WERI-Rb-1 (cell line): ENCODE measurements at places on chromosomes 6 and 20.

- DNase-seq, result no peak
Observed at GRCh38 chr20:37972256-37973058, 60.8 kb downstream of the TTI1 start.

GRCh38 chr20:20435453-20435852 is 67.5 kb downstream of the INSM1 start:
- DNase-seq, result peak; percentile 43

DNA sequence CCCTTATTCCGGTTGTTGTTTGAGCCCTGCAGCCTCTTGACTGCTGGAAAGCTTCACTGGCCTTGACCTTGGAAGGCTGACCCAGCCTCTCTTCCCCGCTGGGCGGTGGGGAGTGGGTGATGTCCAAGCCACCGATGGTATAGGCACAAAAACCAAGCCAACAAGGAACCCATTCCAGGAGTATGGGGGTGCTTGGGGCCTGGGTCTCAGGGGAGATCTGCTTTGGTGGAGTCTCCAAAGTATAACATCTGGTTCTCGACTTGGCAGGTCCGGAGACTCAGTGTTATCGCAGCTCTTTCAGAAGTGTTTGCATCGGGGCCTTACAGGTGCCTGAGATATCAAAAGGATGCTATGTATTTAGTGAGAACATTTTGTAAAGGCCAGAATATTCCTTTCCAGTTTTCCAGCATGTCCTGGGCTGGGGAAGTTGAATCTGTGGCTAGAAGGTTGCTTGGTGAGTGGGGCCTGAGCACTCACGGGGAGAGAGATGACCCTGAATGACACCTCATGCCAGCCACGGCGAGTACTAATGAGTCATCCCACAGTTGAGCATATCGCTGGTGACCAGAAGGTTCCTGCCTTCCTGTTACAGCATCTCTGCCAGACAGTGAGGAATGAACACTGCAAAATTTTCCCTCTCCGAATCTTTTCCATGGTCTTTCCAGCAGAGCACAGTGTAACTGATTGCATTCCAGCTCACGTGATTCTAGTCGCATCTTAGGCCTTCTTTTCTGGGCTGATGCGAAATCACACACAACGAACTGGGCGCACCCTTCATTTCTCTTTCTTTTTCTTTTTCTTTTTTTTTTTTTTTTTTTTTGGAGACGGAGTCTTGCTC is 133.9 kb downstream of the ZDHHC14 start:
- no peak for DNase-seq

DNA sequence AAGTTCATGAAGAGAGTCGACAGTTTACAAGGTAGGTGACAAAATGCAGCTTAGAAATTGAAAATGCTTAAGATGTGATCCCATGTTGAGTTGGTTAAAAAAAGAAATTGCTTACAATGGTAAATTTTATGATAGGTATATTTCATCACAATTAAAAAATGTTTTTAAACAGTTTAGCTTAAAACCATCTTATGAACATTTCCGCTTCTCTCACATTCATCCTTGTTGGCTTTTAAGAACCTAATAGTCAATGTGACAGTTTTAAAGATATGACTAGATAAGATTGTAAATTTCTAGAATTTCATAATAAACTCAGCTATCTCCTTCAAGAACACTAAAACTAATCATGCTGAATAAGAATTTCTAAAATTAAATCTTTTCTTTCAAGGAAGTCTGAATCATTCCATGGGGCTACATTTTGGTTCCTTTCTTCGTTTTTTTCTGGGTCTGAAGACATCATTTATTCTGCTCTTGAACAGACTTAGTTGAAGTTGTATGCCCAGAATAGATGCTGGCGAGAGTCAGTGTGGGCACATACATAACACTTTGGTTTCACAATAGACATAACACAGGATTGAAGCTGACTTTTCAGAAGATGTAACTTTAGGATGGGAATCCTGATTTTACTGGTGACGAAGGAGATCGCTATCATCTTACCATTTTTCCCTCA is 35.9 kb upstream of the LTV1 start:
- DNase-seq, result no peak

GRCh38 chr20:45812157-45813005 is at the start of gene UBE2C:
Gene UBE2C, plus strand, starts transcription at chr20:45812644. Its CDS starts 52 bp downstream, at chr20:45812696.
- DNase-seq, result peak; percentile 98

GRCh38 chr6:154218301-154218700 is 138.3 kb downstream of the IPCEF1 start:
- peak; percentile 14 for DNase-seq

DNA sequence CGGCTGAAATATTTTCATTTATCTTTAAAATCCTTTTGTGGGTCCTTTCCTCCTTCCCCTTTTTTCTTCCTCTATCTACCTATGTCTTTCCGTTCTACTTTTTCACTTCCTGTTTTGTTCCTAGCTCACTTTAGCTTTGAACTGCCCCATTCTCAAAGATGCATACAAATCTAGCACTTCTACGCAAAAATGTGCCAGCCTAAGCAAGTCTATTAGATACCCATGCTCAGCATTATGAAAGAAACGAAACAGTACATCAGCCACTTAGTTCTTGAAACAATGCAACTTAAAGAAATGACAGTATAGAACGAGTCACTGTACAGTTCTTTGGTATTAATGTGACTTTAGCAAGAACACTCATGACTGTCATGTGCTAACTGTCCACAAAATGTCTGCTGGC is 47.3 kb upstream of the MARCKS start:
- no peak for DNase-seq

GRCh38 chr20:43825581-43825980 is 89.1 kb upstream of the TOX2 start:
- no peak for DNase-seq

DNA sequence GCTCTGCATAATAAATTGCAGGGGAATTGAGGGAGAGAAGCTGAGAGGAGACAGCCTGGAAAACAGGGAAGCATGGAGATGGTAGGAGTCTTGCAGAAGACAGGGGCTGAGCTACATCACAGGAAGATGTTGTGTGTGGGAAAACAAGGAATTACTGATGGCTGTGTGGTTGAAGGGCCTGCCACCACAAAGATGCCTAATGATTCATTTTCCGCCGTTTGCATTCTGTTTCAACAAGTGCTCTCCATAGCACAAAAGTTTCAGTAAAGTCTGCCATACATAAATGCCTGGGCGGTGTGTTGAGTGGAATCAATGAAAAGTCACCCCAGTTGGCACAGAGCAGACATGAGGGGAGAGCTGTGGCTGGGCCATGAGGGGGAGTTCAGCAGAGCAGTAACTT is 5.6 kb upstream of the KLHL31 start:
- no peak for DNase-seq

DNA sequence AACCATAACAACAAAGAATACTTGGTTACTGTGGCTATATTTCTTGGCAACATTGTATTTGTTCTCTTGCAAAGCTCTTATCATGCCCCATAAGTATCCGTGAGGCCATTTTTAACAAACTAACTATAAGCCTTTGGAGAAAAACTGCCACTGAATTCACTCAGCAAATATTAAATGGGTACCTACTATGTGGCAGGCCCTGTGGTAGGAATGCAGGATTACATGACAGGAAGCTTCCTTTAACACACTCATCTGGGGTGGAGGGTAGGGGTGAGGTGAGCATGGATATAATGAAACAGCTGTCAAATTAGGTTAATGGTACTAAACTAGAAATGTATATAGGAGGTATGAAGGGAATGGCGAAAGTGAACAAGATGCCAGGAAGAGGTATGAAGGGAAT is 504.8 kb downstream of the MEI4 start:
- no peak for DNase-seq

GRCh38 chr20:57772349-57772964 is 62.6 kb upstream of the PMEPA1 start:
- DNase-seq, result no peak

DNA sequence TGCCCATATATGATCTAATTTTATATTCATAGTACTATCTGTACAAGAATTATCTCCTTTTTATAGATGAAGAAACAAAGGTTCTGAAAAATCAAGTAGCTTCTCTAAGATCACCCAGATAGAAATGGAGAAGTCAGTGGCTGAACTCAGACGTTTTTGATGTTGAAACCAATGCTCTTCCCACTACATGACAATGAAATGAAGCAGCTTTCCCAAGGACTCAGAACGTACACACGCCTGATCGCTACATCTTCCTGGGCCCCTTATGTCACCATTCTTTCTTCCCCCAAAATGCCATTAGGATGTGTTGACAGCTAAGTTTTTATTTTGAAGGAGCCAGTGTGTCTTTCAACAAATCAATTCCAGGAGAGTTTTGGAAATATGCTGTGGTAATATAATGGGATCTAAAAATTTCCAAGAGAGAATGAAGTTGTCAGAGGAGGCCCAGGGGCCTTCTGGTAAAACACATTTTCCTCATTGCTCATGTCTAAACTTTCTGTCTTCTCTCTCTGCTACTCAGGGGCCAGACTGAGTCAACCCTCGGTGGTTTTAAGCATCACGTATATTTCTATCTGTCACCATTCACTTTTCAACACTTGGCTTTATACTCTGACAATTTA is 98.1 kb upstream of the COL21A1 start:
- DNase-seq, result no peak

DNA sequence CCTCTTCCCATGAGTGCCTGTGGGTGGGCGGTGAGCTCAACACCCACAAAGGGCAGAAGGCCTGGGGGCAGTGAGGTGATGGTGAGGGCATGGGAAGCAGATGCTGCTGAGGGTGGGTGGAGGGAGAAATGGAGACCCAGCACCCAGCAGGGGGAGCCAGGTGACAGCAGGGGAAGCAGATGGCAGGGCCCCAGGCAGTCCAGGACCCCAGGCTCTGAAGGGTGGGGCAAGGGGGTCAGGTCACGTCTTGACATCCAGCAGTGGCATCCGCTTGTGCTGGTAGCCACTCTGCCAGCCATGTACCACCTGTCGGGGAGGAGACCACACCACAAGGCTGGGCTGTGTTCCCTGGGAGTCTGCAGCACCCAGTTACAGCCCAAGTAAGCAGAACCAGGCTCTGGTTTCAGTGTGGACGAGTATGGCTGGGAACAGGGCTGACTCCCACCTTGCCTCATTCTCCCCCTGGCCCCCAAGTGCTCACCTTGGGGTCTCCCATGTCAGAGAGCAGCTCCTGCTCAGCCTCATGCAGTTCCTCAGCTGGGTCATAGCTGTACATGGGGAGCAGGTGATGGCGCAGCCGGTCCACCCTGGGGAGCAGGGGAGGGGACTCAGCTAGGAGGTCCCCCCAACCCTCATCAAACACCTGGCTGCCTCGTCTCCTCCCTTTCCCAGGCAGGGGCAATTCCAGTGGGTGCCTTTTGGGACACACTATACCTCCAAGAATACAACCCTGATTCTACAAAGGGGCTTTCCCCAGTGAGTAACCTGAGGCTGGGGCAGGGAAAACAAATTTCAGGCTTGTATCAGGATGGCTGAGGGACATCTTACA is 2.0 kb downstream of the SMIM29 start:
- peak; percentile 98 for DNase-seq

DNA sequence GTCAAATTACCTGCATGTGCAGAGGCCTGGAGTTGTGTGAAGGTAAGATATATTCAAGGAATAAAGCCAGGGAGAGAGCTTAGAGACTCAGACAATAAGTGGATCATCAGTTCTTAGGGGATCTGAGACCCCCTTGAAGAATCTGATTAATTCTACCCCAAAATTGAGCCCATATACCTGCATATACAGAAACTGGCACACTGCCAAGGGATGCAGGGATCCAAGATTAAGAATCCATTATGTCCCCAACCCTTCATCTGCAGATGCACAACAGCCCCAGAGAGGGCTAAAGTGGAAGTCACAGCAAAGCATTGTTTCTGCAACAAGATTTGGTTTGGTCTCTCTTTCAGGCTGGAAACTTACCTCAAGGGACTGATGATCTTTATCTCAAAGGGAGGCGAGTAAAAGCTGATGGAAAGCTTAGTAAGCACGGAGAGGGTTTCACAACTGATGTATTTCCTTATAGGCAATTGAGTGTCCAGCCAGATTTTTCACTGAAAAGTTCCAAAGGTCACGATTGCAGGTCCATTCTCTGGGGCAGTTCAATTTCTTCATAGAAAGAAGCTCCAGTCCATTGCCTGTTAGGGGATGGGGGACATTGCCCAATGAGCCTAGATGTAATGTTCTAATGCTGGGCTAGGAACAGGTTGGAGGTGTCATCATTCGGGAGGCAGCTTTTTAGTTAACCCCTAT is 20.9 kb upstream of the STK35 start:
- no peak for DNase-seq

DNA sequence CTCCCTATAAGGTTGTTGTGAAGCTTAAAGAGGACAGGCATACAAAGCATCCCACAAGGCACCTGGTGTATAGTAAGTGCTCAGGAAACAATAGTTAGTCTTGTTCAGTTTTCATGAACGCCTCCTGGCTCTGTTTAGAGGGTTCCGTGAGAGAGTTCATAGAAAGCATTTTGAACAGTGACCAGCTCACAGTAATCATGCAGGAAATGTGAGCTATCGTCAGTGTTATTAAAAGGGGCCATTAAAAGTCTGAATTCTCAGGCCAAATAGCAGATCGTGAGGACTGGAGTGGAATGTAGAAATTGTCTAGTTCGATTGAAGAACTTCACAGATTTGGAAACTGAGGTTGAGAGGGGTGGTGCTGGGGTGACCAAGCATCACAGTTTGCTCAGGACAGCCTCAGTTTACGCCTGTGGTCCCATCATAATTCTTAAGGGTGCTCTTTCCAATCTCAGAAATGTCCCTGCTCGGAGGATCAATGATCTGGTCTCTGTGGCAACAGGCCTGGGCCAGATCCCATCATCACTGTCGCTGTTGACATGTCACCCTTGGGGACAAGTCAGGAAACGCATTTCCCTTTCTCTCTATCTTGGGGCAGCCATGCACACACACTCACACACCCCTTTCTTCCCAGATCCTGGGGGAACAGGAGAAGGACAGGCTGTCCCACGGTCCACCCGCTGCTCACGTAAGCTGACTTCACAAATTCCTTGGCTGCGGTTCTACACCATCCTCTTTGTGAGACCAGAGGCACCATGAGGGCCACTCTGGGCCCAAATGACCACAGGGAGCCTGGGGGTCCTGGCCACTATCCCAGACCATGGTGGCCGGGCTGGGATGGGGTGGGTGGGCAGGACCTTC is 7.2 kb downstream of the TGM2 start:
- no peak for DNase-seq

DNA sequence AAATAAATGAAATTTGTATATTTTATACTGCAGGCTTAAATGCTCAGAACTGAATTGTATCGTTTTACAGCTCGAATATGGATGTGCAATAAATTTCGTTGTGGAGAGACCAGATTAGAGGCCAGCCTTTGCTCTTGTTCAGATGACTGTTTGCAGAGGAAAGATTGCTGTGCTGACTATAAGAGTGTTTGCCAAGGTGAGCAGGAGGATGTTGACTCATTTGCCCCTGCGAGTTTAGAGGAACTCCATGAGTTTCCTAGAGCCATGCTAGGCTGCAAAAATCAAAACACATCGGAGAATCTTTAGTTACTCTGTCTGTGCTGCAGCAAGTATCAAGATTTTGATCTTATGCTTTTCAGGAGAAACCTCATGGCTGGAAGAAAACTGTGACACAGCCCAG is 15.4 kb downstream of the ENPP3 start:
- no peak for DNase-seq

GRCh38 chr6:121698617-121699016 is 263.2 kb downstream of the GJA1 start:
- DNase-seq, result no peak
